ENCODE measurements at places on chromosomes 12 and 14.

DNA sequence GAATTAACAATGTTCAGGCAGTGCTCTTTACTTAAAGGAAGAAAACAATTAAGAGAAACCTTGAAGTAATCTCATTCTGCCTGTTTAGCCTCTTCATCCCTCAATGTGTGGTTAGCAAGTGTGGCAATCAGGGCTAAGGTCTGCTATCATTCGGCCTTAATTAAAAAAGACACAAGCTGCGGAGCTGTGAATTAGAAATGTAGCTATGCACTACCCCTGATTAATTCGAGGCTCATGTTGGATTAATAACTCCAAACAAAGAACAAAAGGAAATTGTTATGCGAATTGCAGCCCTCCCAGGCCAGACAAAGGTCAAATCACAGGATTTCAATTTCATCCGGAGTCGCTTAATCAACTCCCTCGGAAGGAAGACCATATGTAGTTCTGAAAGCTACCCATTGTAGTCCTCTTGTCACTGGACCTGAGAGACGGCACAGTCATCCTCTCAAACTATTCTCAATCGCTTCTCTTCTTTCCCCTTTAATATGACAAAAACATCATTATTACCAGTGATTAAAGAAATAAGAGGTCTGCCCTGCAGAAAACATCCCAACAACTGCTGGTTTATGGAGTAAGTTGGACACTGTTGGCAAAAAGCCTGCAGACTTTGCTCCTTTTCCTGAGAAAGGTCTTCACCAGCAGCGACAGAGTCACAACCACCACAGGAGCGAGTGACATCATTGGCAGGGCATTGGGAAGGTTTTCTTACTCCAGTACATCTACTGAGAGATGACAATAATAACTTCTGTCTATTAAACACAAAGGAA is 71.1 kb upstream of the SOX5 start:
- no peak for DNase-seq

GRCh38 chr12:2016862-2017545 is 12.7 kb upstream of the DCP1B start:
- no peak for DNase-seq

DNA sequence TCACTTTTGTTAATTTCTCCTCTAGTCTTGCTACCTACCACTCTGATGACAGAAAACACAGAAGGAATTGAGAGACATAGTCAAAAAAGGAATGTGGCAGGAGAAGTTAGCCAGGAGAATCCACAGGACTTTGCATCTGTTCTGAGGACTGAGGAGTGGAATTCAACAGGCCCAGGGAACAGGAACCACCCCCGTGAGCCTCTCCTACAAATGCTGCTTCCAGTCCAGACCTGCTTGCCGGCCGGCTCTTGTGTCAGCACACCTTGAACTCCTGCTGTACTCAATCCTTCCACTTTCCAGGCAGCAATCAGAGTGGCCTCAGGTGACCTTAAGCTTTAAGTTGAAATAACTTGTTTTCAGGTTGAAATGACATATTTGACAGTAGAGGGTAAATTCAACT is 903.1 kb downstream of the BCL11B start:
- DNase-seq = no peak

- no peak for DNase-seq
These were observed 53.5 kb downstream of the FBRSL1 start for GRCh38 chr12:132543298-132544079.

DNA sequence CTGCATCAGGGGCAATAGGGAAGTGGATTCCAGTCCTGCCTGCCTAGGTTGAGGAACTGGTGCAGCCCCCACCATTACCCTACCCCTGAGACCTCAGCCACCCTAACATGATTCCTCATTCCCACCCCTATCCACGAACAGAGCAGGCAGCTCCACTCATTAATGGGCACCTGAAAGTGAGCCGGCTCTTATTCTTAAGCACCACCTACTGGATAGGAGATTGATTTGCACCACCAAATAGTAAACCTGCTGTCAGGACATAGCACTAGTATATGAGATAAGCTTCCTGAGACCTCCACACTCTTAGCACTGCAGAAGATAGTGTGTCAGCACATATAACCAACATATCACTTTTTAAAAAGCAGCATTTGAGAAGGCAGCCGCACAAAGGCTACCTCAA is 573.2 kb downstream of the SOX5 start:
- DNase-seq = no peak

DNA sequence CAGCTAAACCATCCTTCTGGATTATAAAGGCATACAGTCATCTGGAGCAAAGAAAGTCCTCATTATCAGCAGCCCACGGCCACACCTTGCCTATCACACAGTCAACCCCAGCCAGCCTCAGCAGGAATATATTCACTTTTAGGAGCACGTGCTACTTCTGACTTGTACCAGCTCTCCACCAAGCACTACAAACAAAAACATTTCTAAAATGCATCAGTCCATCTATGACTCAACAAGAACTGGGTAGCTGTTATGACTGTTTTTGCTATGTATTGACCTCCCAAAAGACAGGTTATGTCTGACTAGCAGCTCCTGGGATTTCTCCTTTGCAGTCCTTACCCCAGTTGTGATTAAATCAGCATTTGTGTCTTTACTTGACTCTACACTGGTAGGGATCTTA is 31.2 kb downstream of the NUAK1 start:
- no peak for DNase-seq

DNA sequence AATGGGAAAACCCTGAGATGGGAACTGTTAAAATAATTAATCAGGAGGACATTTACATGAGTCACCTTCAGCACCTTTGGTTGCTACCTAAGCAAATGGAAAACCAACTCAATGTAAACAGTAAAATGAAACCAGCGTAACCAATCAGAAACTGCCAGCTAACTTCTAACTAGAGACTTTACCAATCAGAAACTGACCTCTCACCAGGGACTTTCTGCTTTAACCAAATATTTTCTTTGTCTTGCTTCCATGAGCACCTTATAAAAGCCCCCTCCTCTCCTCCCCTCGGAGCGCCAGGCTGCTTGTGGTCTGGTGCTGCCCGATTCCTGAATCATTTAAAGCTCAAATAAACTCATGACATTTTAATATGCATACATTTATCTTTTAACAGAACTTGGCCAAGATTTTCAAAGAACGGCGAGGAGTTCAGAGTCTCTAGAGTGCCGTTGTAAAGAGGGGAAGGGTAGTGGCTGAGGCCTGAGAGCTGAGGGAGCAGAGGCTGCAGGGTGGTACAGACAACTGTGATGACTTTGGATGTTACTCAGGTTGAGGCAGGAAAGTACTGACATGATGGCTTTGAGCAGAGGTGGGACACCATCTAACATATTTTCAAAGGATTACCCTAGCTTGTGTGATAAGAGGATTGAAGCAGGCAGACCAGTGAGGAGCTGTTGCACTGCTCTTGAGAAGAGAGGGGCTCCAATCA is 183.6 kb downstream of the CRADD start:
- no peak for DNase-seq

GRCh38 chr12:79673354-79673753 is 17.4 kb downstream of the PAWR start:
- DNase-seq = no peak

- DNase-seq = no peak
These were observed 589.0 kb downstream of the C12orf50 start for GRCh38 chr12:87439990-87440827.

DNA sequence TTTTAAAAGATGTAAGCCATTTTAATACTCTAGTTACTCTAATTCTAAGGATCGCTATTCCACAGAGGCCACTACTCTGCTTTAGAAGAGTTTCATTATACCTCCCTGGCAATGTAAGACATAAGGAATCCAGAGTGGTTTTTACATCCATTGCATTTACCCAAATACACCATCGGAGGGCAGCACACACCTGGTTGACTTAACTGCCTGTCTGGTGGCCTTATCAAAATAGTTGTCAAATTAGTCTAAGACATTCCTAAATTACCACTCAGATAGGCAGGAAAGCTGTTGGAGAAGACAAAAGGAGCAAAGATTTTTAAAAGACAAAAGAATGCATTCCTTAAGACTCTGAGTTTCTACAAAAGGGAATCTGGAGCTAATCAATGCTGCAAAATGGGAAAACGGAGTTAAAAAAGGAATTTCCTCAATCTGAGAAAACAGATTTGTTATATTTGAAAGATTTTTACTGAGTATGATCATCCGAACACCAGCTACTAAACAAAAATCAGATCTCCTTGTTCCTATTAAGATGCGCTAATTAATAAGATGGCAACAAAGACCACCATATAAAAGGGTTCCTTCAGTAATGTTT is 33.8 kb upstream of the FGD4 start:
- DNase-seq = no peak

- no peak for DNase-seq
These were observed 68.5 kb upstream of the LRIG3 start for GRCh38 chr12:58988643-58989344.

DNA sequence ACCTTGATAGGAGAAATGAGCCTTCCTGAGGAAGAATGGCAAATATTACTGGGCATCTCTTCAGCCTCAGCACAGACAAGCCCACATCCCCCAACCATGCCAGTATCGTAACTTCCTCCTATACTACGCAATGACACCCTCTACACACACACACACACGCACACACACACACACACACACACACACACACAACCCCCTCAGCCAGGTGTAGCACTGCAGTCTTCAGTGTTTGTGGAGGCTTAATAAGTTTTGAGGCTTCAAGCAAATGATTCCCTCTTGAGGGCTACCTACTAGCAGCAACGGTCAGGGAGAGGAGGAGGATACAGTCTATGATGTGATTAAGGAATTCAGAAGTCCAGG is 1.6 kb downstream of the DGKA start:
- no peak for DNase-seq

GRCh38 chr14:83416476-83416875 is 1882.8 kb upstream of the SEL1L start:
- DNase-seq = no peak

- no peak for DNase-seq
These were observed 83.0 kb downstream of the LLPH start for GRCh38 chr12:66047411-66048021.

DNA sequence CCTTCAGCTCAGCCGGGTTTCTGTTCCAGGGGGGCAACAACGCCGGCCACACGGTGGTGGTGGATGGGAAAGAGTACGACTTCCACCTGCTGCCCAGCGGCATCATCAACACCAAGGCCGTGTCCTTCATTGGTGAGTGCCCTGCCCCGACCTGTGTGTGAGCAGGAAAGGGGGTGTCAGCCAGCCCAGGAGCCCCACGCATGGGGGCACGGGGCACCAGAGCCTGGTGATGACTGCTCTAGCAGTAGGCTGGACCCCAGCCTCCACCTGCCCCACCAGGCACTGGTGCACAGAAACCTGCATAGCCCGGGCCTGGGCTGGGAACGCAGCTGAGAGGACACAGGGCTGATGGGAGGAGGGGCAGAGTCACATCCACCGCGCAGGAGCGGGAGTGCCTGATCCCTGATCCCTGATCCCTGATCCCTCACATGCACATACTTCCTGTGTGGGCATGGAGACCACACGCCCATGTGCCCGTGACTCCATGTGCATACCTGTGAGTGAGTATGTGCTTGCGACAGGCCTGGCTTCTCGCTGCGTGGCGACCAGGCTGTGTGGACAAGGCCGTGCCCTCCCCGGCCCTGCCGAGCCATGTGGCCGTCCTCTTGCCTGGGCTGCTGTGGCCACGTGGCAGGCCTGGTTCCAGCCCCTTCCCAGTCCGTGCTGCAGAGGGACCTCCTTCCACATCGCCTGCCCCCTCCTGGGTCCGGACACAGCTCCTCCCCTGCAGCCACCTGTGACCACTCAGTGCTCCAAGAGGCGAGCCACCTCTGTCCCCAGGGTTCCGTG is 11.2 kb downstream of the ADSS1 start:
- no peak for DNase-seq

GRCh38 chr14:25150401-25150800 is 100.5 kb upstream of the STXBP6 start:
- DNase-seq = no peak

- DNase-seq = no peak
These were observed 36.0 kb upstream of the TRHDE start for GRCh38 chr12:72236071-72236705.

DNA sequence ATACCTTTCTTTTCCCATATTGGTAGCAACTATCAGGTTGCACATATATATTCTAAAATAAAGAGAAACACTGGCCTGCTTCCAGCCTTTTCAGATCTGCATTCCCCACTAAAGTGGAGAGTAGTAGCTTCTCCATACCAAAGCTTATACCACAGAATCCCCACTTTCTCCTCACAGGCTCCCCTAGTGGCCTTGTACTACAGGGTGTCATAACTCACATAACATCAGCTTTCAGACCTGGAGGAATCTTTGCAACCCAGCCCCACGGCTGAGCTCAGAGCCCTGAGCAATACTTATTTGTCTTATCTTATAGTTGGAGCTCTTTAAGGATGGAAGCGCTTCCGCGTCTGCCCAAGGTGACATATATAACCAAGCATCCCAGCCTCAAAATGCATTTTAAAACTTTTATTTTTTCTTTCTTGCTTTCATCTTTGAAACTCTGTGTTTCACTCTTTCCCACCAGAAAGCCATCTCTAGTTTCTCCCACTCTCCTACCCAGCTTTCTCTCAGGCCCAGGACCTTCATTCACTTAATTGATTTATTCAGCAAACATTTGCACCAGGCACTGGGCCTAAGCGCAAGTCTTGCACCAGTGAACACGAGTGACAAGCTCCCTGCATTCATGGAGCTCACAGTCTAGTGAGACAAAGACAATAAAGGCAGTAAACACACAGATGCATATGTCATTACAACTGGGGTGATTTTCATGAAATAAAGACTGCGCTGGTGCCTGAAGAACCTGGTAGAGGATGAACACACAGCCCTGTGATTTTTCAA is 254.7 kb downstream of the IPO8 start:
- DNase-seq = no peak

GRCh38 chr14:73713803-73714655 is at the start of gene PNMA1:
PNMA1 (minus strand) TSS chr14:73714384; CDS start chr14:73713639, 745 bp downstream.
- peak; percentile 76 for DNase-seq

GRCh38 chr12:113043240-113043639 is 13.3 kb upstream of the DTX1 start:
- no peak for DNase-seq

DNA sequence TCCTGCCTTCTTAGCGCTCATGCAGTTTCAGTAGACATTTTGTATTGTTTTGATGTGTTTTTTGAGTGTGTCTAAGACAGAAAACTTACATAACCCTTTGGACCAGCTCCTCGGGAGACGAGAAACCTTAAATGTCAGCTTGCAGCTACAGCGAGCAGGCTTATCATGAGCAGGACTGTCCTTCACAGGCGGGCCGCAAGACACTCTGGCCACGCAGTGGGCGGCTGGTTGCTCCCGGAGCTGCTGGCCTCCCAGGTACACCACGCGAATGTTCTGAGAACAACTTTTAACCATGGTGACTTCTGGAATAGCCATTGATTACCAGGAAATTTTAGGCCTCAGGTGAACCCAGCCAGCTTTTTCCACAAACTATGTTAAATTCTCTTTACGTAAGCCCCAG is 164.1 kb upstream of the DIO3 start:
- no peak for DNase-seq

Measured in stimulated activated CD8-positive, alpha-beta memory T cell treated with anti-CD3 and anti-CD28 coated beads, Interleukin-4, amount 100 ng/mL, for 1 hour (primary cell).